ENCODE measurements at places on chromosomes 3 and 15. TPM values are rescaled to one million over a fixed set of nuclear protein-coding genes. Genes with fewer than 3 reads are reported as not detected.

GPR15 gene
- not detected for total RNA-seq

DNA sequence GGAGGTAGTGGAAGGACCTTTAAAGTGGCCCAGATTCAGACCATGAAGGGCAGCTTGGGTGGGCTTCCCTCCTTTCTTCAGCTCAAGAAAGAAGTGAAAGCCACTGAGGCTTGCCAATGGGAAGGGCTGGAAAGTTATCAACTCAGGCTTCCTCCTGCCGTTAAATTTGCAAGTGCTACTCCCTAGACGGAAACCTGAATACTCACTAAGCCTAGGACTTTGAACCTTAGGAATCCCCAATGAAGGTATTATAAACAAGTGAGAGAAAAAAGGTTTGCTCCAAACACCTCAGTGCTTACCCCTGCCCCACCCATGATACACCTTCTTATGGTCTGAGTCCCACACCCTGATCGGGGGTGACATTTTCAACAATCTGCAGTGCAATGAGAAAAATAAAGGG is 396.4 kb downstream of the SHQ1 start:
- DNase-seq, result no peak

FAM219B gene
- 45.5 TPM for total RNA-seq

SOX14 gene
- total RNA-seq, result not detected

PATL2 gene
- total RNA-seq, result 5.8 TPM
